Stimulated activated CD4-positive, alpha-beta T cell treated with anti-CD3 and anti-CD28 coated beads, Interleukin-2, amount 100 ng/mL, for 48 hours (primary cell): ENCODE measurements at places on chromosomes 2 and 18.

- no peak for DNase-seq
These were observed 20.6 kb upstream of the DSG3 start for GRCh38 chr18:31426871-31427406.

DNA sequence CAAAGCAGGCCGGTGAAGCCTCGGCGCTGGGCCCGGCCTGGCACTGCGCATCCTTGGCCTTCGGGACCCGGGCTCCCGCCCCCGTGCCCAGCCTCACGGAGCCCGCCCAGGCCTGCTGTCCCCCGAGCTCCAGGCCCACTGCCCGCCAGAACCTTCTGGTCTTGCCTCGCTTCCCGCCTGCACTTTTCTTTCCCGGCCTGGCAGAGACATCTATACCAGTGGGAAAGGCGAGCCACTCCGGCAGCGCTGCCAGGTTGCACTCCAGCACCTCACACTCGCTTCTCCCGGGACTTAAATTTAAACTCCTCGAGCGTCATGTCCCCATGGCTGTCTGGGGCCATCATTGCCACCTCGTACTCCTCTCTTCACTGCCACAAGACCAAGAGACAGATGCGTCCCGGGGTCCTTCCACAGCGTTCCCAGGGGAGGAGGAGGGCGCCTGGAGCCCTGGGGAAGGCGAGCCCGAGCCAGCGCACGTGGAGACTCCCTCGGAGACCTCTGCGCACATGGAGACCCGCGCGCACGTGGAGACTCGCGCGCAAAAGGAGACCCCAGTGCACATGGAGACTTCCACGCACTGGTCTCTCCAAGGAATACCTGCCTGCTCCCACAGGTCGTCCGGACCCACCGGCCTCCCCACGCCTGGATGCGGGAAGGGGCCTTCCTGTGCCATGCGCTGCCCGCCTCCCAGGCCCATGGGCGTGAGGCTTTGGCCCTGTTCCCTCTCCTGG is 253.1 kb upstream of the SALL3 start:
- DNase-seq: no peak

GRCh38 chr2:237863689-237864443 is 4.4 kb downstream of the RAMP1 start:
- DNase-seq: no peak

DNA sequence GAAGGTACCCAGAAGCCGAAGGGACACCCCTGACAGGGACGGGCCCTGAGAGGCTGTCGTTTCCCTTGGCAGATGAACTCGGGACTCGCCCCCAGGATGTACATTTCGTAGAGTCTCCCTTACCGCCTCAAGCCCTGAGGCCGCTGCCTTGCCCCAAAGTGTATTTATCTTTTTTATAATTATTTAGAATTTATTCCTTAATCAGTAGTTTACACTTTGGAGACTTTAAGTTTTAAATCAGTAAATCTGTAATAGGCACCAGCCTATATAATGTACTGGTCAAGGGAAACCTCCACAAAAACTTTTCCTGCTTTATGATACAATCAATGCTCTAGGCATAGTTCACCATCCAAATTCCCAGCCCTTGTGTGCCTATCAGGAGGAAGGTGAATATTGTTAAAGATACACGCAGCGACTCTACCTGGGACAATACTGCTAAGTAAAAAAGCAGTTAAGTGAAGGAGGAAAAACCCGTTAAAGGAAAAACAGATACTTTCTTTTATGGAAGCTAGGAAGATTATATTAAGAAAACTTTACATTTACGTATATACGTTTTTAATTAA is 848 bp downstream of the VRK2 start:
- DNase-seq: no peak

DNA sequence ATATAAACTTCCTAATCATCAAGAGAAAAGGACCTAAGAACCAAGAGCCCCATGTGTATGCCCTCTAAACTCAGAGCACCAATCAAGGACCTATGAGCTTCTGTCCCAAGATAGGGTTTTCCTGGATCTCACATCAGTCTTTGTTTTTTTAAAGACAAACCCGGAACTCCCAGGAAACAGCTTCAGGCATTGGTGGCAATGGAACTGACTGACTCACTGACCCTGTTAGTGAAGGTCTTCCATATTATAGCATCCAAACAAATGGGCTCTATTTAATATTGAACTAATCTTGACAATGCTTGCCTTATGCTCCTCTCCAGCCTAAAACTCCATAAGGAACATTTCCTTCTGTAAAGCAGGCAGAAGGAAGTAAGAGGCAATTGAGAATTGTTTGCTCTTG is 63.5 kb upstream of the RPE start:
- DNase-seq: no peak

DNA sequence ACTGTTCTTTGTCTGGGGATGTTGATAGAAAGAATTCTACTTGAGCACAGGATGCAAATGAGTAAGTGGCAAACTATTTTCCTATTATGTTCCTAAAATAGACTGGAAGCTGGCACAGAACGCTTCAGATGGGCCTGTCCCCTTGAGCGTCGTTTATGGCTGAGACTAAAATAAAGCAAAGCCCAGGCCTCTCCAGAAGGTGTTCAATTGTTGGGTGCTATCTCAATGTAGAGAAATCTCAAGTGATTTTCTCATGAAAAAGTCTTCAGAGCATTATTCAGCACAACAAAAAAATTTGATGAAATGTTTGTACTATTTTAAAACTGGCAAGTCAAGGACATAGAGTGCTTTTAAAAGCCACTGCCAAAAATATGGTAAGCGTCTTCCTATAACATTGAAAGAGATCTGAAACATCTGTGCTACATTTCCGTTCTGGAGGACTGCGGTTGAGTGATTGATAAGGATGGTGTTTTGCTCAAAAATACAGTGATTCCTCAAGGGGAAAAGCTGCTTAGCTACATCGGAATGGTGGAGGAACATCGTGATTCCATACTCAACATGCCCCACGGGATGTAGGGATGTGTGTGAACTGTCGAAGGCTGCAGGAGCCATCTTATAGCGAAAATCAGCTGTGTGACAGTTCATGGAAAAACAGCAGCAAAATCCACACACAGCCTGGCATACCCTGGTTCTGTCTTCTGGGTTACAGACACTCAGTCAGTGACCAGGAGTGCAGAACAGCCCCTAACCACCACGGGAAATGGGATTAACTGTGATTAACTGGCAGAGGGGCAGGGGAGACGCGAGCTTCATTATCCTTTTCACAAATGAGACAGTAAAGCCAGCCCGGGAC is 10.4 kb upstream of the LRRFIP1 start:
- DNase-seq: no peak

DNA sequence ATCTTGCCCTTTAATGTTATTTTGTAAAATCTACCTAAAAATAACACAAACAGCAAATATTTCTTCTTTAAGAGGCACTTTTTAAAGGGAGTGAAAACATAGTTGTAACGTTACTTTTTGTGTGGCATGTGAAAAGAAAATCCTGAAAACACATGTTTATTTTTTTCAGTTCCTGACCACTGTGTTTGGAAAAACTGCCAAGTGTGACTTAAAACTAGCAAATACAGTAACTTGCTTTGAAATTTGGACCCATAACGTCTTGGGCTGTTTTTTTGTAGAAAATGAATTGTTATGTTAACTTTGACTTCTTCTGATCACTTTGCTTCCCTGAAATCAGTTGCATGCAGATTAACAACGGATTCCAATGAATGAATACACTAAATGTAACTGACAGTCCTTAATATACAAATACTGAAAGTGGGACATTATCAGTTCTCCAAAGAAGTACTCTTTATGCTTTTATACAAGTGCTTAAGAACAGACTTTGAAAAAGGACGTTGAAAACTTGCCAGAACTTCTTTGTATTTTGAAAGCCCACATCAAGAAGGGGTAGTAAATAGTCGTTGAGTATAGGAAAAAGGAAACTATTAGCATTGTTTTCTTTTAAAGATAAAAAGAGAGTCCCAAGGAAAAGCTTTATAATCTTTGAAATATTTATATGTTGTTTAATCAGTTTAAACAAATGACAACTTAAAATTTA is 96.1 kb upstream of the ZEB2 start:
- DNase-seq: no peak

GRCh38 chr2:218401890-218402289 is 2.2 kb downstream of the CTDSP1 start:
- DNase-seq: no peak

- DNase-seq: no peak
These were observed 114.4 kb upstream of the PDE1A start for GRCh38 chr2:182541268-182541667.

DNA sequence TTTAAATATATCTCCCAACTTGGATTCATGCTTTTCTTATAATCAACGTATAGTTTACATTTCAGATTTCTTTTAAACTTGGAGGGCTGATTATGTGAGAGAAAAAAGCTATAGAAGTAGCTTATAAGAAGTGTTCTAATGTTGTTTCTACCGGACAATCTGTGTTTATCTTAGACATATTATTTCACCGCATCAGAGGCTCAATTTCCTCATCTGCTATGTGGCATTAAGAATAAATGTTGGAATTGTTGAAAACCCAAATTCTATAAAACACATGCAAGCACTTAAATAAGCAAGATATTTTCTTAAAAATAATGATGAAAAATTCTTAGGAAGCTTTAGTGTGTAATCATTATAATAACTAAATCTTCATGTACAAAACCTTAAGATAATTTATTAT is 407.9 kb downstream of the HRH4 start:
- DNase-seq: no peak

- DNase-seq: no peak
These were observed 192.8 kb upstream of the RAB12 start for GRCh38 chr18:8416212-8417019.

GRCh38 chr2:217064234-217065011 is 204.6 kb upstream of the TNP1 start:
- DNase-seq: no peak

GRCh38 chr2:38598200-38598990 is 4.3 kb downstream of the HNRNPLL start:
- no peak for DNase-seq

DNA sequence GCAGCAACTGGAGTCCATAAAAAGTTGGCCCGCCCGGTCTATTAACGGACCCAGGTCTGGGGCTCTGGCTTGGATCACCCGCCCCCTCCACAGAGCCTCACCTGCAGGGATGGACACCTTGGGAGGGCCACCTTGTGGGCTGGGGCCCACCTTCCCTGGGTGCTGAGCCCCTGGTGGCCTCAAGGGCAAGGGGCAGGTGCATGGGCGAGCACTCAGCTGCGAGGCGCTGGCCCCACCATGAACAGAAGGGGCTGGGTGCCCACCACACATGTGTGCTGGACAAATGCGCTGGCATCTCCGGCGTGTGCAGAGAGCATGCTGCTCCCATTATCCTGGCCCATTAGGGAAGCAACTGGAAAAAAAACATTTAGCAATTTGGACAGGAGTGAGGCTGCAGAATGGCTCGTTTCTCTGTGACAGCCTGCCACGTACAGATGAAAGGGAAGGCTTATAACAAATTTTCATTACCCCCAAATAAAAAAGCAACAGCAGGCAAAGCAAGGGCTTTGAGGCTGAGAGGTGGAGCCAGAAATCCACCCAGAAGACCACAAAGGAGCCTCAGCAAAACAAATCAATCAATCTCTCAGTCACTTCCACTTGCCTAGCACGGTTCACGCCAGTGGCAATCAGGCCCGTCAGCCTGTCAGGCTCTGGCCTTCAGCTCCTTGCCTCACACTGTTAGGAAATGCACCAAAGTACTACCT is 253.1 kb upstream of the ZNF521 start:
- DNase-seq: no peak

- no peak for DNase-seq
These were observed 5.8 kb upstream of the TLK1 start for GRCh38 chr2:171166328-171166983.

DNA sequence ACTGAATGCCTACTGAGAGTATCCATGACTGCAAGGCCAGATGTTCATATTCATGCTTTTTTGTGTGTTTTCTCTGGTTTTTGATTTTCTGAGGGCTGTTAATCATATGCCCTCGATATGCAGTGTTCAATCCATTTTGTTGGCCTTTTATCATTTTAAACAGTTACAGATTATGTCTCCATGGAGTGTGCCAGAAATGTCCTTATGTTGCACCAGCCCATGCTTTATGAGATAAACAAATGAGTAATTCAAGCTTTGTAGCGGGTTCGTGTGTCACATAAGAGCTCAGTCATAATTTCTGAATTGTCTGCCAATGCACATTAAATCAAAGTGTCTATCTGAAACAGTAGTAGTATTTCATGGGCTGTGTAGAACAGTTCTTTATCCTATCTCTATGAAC is 583.0 kb downstream of the THSD7B start:
- DNase-seq: no peak

GRCh38 chr2:49369650-49370049 is 215.3 kb upstream of the FSHR start:
- DNase-seq: no peak

DNA sequence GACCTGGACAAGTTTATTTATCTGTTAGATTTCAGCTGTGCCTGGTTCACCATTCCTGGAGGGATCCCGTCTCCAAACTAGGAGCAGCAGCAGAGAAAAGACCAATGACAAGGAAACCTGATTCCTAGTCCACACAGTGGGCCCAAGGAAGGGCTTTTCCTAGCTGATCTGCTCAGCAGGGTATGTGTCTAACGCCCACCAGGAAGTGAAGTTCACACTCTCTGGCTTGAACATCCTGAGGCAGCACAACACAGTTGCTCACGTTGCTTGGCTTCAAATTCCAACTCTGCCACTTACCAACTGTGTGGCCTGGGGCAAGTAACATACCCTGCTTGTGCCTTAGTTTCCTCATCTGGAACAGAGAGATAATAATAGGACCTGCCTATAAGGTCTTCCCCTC is 42.9 kb downstream of the XDH start:
- DNase-seq: no peak

- DNase-seq: no peak
These were observed 635.2 kb downstream of the DPP10 start for GRCh38 chr2:115077626-115078025.

- no peak for DNase-seq
These were observed 576.2 kb downstream of the CPS1 start for GRCh38 chr2:211132573-211132972.

- no peak for DNase-seq
These were observed 54.2 kb upstream of the GAREM2 start for GRCh38 chr2:26118682-26119081.

GRCh38 chr18:8562070-8562469 is 47.2 kb upstream of the RAB12 start:
- no peak for DNase-seq

DNA sequence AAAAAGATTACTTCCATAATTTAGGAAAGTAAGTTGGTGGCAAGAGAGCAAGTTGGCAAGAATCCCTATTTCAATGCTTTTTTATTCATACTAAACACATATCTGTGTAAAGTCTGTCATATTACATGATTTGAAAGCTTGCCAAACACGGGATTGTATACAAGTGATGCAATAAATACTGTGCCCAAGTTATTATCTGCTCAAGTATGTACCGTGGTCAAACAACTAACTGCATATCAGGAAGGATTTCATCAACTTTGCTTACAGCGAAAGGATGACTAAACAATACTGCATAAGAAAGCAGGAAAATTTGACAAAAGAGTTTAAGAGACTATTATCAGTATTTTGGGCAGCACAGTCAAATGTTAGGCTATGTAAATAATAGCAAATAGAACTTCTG is 69.6 kb upstream of the SCN1A start:
- DNase-seq: no peak

DNA sequence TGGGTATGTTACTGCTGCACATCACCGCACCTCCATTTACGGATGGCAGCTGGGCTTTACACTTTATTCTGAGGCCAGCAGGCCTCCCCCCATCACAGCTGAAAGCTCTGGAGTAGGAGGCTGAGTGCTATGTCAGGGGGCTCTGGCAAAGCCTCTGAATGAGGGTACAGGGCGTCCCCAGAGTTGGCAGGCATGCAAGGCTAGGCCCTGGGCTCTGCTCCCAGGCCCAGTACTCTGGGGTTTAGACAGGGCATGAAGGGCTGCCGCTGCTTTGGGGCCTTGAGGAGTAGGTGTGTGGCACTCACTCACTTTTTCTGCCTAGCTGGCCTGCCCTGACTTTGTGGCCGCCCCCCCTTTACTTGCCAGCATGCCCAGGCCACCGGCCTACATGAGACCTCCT is 90.8 kb downstream of the WDSUB1 start:
- DNase-seq: no peak
